ENCODE measurements at places on chromosomes 3 and 15.

DNA sequence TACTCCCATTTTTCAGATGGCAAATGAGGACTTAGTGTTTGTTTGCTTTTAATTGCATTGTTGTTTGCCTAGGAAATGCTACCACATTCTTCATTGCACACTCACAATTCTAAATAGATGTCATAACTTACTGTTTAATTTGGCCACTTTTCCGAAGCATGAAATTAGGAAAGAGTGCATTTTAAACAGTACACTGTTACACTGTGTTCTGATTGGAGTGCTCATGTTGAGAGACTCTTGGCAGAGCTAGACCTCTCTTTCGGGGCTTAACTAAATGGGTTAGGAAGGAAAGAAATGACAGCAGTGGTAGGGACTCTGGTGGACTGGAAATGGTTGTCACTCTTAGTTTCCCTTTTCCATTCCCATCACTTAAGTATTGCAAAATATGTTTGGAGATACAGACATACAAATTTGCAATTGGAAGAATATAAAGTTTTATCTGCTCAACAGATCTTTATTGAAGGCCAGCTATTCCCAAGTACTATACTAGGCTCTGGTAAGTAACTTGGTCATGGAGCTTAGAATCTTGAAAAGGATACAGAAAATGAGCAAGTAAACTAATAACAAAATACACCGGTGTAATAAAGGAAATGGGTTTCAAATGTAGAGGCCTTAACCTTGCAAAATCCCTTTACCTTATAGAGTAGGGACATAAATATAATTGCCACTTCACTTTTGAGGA is 90.2 kb downstream of the DCUN1D1 start:
- DNase-seq = no peak

- DNase-seq = no peak
Measured at GRCh38 chr3:98734735-98735134, 28.4 kb upstream of the ST3GAL6 start.

DNA sequence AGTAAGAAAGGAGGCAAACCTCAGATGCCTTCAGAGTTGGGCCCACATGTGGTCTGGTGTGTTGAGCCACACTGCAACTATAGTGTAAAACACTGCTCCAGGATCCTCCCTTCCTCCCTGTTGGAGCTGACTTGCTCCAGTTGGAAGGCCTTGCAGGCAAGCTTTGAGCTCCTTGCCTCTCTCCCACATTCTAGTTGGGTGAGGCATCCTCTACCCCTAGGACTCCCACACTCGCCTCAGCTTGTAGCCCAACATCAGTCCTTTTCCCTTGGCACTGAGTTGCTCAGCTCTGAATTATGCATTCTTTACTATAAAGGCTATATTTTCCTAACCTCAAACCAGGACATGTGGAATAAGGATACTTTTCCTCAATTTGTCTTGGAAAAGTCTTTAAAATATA is 143.9 kb downstream of the NECTIN3 start:
- no peak for DNase-seq

GRCh38 chr3:171839270-171839669 is 3.9 kb upstream of the TMEM212 start:
- DNase-seq = no peak

DNA sequence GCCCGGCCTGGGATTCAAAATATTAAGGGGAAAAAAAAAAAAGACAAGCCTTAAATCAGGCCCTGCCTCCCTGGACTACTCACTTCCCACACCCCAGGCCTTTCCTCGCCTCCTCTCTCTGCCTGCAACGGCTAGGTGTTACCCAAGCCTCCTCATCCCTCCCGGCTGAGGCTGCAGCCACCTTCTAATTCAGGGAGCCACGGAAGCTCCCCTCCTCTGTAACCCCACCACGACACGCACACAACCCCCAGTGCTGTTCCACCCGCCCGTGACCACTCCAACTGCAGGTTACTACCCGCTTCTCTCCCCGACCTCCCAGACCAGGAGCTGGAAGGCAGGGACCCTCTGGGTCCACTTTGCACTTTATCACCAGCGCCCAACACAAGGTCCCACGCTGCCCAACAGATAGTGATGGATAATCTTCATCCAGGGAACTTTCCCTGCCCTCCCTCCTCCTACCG is 936 bp downstream of the KIF7 start:
- no peak for DNase-seq

- DNase-seq = no peak
Measured at GRCh38 chr3:195208631-195209030, 62.3 kb downstream of the XXYLT1 start.

- no peak for DNase-seq
Measured at GRCh38 chr3:18648868-18649462, 223.8 kb upstream of the SATB1 start.

- no peak for DNase-seq
Measured at GRCh38 chr3:68336042-68336441, 596.3 kb downstream of the TAFA4 start.

- DNase-seq = no peak
Measured at GRCh38 chr3:157588386-157589060, 85.3 kb upstream of the VEPH1 start.

- DNase-seq = no peak
Measured at GRCh38 chr15:69017978-69018377, 3.5 kb downstream of the NOX5 start.

DNA sequence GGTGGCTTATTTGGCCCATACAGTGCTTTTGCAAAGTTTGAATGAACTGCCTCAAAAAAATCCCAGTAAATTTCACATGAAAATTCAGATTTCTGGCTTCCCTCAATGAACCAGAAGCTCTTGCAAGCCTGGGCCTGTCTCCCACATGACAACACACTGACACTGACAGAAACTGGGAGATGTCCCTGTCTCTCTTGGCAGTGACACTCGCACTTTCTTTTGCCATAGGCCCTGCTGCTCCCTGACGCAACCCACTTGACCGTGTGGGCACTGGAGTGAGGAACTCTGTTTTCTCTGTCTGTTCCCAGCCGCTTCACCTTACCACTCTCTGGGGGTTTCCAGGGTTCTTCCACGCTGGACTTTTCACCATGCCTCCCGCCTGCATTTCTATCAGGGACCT is 524.5 kb downstream of the SHQ1 start:
- no peak for DNase-seq

DNA sequence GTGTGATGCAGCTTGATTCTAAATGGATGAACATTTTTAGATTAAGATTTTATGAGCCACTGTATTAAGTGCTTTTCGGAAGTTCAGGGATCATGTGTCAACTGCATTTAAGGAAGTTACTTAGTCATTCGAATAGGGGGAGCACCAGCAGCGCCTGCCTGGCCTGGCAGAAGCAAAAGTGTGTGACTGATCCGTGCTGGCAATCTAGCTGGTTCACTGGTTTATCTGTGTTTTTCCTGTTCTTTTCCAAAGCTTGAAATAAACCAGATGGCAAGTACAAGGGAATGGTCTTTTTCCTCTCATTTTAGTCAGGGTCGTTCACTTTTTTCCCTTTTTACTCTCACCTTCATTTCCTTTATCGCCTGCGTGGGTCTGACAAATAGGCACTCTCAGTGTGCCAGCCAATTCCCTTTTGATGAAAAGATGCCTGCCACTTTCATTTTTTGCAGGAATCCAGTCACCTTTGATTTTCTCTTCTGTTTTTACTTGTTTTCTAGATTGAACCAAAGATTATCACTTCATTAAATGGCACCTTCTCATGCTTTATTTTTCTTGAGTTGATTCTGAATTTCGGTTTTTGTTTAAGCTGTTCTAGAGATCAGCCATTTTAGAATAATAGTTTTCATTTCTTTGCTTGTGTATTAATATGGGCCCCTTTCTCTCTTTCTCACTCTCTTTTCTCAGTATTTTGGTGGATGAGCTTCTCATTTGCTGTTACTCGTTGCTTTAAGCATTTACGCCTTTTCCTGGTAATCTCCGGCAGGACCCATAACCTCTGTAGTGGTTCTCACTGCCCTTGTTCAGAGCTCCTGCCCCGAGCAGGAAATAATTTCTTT is 2.8 kb downstream of the ABHD2 start:
- DNase-seq = peak; percentile 69

DNA sequence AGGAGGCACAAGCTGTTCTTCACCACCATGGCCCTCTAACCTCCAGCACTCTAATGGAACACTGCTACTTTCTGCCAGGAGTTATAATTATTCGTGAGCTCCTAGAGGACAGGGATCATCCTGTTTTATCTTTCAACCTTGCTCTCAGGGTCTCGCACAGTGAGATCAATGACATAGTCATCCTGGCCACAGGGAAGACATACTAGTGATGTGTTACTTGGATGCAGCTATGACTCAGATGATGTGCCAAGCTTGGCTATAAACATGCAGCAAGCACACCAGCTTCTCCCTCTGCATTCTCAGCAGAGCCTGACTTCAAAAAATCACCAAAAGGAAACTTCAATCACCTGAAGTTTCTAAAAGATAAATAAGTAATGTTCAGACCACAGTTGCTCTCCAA is 203.8 kb upstream of the HES1 start:
- DNase-seq = no peak

DNA sequence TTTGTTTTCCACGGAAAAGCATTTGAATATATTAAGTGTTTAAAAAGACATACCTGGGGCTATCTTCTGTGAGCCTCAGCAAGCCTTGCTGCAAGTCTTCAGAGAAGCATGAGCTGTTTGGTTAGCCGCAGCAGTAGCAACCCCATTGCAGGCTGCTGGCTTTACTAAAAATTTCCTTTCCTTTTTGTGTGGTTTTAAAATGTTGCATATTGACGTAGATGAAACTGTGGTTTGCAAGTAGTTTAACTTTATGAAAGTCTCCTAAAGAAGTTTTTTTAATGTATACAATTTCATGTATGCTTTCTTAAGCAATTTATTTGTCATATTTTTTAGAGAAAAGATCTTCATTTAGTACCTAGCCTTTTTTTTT is at the start of gene GPR171:
TSS of gene GPR171 (minus strand) at position 166 of the 370 bp plus-strand sequence. CDS start 3,830 bp downstream, outside the sequence.
- no peak for DNase-seq

DNA sequence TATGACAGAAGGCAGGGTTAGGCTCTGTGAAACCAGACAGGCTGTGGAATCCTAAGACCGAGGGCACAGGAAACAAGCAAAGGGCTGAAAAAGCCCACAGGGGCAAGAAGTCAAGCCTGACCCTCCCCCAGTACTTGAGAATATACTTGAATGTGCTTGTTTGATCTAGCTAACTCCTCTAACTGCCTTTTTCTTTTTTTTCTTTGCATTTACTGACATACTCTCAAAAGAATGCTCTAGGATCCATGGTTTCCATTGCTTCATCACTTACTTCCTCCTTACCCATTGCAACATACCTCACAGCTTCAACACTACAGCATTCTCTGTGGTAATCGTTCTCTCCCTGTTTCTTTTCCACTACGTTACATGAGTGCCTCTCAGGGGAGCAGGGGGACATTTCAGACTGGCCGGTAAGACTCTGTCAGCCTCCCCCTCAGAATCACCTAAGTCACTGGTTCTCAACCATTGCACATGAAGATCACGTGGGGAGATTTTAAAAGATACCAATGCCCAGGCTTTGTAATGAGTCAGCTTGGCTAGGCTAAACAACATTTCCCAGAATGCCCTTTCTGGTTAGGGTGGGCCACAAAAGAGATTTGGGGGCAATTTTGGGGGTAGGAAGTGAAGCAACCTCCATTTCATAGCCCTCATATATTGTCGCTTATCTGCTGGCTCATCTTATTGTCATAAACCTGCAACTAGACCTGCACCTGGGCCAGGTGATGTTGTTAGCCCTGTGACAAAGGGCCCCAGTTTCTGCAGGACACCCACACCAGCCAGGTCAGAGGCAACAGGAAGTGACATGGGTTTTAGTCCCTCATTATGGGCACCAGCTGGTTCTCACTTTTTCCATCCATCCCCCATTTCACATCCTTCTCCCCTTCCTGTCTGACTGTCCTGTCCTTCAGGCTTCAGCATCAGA is 24.6 kb upstream of the RSL24D1 start:
- peak; percentile 32 for DNase-seq

GRCh38 chr3:128813097-128813496 is 66.3 kb upstream of the ACAD9 start:
- DNase-seq = no peak

GRCh38 chr15:61500951-61501620 is 272.0 kb upstream of the RORA start:
- no peak for DNase-seq

DNA sequence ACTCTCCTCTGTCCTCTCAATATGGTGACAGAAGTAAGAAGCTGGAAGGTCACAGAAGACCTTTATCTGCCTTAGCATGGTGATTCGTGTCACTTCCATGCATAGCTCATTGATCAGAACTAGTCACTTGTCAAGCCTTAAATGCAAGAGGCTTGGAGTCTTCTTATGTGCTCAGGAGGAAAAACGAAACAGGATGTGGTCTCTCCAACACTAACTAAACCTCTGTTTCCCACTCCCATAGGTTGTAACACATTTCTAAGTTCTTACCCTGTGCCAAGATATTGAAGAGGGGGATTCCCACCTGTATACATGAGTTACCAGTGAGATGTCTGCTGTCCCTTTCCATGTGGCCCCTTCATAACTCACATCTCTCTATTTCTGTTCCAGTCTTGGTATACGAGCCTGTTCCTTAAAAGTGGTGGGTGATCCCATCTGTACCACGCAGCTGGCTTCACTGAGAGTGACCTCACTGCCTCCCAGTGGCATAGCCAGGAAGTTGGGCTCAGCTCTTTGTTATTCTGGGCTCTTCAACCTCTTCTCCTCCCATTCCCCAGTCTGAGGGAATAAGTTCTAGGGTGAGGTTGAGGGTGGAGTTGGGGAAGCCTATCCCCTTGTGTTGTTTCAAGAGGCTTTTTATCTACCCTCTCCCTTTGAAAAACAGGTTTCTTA is 203.2 kb upstream of the PPP2R3A start:
- no peak for DNase-seq

- DNase-seq = no peak
Measured at GRCh38 chr3:152192050-152192449, 76.7 kb upstream of the MBNL1 start.

DNA sequence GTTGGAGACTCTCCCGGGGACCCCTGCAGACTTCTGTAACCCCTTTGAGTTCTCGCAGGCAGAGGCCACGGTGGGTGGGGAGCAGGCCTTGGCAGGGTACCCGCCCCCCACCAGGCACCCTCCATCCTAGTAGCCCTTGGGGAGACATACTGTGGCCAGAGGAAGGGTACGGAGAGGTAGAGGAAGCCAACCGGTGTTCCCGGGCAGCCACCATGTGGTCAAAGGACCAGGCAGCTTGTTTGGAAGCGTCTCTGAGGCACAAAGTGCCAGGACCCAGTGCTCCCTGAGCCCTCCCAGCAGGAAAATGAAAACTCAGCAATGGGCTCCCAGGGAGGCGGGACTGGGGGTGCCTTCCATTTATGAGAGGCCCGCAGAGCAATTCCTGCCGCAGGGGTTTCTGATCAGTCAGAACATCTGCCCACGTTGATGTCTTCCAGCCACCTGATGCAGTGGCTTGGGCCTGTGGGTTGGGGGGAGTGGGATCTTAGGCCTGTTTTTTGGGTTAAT is 53.0 kb upstream of the CGNL1 start:
- no peak for DNase-seq

- no peak for DNase-seq
Measured at GRCh38 chr15:63107895-63108546, 13.6 kb upstream of the LACTB start.

GRCh38 chr15:80584561-80584964 is 110.5 kb upstream of the ABHD17C start:
- DNase-seq = no peak

- DNase-seq = no peak
Measured at GRCh38 chr15:70125605-70126004, 27.9 kb upstream of the TLE3 start.

DNA sequence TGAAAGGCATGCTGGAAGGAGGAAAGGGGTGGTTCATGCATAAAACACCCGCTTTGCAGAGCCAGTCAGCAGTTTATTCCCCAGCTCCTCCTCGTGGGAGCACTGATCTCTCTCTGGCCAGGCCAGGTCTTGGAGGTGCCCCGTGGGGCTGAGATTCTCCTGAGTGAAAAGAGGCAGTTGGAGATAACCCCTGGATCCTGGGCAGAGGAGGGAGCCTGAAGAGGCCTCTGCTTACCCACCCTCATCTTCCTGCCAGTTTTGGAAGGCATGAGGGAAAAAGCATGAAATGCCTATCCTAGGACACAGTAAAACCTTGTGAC is 108.3 kb downstream of the SEMA5B start:
- no peak for DNase-seq
